ENCODE measurements at places on chromosomes 2 and 18.

- no peak for DNase-seq
Measured at GRCh38 chr2:102615620-102616436, 3.5 kb upstream of the SLC9A2 start.

GRCh38 chr18:28905509-28905908 is 728.6 kb upstream of the CDH2 start:
- no peak for DNase-seq

GRCh38 chr18:25724121-25724520 is 366.3 kb downstream of the SS18 start:
- no peak for DNase-seq

DNA sequence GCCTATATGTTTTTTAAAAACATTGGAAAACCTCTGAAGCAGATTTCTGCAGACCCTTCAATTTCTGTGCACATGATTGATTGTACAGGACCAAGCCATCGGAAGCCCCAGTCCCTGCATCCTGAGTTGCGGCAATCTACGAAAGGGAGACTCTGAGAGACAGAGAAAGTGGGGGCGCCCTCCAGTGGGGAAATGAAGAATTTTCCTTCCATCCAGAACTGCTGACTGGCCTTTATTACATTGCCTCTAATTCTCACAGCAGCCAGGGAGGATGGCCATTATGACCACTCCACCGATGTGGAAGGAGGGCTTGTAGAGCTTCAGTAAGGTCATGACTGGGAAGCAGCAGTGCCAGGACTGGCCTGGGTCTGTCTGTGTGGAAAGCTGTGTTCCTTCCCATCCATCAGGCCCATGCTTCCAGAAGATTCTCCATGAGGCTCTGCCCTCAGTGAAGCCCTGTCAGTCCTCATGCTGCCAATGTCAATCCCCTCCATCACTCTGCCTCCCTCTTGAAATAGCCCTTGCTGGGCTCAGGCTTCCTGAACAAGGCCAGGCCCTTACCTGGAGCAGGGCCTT is 20.0 kb upstream of the RESP18 start:
- no peak for DNase-seq

DNA sequence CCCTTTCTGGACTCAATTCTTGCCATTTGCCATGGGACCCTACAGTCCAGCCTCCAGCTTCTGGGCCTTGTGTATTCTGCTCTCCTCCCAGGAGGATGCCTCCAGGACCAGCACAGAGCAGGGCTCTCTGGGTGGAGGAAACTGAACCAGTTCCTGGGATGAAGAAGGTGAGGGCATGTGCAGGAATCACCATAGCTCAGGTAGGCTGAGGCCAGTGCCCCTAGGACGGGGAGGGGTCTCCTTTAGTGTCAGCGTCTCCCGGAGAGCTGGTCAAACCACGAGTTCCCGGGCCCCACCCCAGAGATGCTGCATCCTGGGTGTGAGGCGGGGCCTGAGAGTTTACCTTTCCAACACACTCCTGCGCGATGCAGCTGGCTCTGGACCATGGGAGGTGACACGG is 5.8 kb upstream of the PRELID3A start:
- no peak for DNase-seq

DNA sequence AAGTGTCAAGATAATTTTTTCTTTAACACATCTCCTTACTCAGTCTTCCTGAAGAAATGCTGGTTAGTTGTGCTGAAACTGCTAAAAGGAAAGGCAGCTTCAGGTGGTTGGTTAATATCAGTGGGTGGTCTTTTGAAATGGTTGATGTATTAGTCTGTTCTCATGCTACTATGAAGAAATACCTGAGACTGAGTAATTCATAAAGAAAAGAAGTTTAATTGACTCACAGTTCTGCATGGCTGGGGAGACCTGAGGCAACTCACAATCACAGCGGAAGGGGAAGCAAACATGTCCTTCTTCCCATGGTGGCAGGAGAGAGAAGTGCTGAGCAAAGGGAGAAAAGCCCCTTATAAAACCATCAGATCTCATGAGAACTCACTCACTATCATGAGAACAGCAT is 125.9 kb upstream of the CYRIA start:
- DNase-seq, result no peak

GRCh38 chr18:64037812-64038414 is 68.0 kb downstream of the SERPINB8 start:
- no peak for DNase-seq

DNA sequence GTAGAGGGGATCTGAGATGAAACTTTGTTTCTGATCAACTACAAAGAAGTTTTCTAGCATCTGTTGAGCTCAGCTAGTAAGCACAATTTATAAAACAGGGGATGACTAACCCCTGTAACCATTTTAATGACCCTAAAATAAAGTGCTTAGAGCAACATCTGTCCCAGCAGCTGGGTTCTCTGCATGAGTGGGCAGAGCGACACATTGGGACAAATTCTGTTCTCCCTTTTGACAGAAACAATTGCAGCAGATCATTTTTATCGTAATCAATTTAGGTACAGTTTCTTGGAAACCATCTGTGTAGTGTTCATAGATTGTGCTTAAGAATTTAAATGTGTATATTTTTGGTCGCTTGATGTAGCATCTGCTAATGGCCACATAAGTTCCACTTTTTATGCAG is 678.0 kb downstream of the RNF144A start:
- no peak for DNase-seq

- DNase-seq, result no peak
Measured at GRCh38 chr2:7774481-7774880, 857.3 kb downstream of the RNF144A start.

Data from GM12878 (cell line).